Spinal cord (tissue), 10 donors: ENCODE measurements at places on chromosomes 2 and 18.

- no peak for DNase-seq
These were observed 93.4 kb downstream of the PPP1R1C start for GRCh38 chr2:182078988-182079602.

- no peak for DNase-seq
These were observed 30.4 kb downstream of the INPP4A start for GRCh38 chr2:98474979-98475632.

GRCh38 chr18:76978616-76979015 is 154.0 kb downstream of the MBP start:
- no peak for DNase-seq

- no peak for DNase-seq
These were observed 129.7 kb upstream of the TNP1 start for GRCh38 chr2:216989340-216990129.

DNA sequence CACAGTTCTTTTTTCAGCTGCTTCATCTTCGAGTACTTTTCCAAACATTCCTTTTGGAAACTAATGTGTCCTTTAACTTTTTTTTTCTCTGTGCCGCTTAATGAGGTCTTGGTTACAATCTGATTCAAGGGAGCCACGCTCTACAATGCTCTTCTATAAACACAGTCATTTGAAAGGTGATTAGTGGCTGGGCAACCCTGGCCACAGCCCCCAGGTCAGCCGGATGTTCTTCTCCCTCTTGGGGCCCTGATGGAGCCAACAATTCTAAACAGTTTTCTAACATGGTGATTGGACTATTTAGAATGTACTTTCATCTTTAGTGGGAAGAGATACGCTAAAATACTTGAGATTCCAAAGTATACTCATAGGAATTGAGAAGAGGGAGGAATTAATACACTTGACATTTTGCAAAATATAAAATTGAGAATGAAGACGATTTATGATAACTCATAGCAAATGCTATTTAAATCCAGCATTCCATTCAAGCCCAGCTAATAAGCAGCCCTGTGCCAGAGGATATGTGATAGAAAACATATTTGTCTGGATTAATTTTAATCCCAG is 83.7 kb upstream of the MBOAT2 start:
- peak; percentile 57 for DNase-seq

DNA sequence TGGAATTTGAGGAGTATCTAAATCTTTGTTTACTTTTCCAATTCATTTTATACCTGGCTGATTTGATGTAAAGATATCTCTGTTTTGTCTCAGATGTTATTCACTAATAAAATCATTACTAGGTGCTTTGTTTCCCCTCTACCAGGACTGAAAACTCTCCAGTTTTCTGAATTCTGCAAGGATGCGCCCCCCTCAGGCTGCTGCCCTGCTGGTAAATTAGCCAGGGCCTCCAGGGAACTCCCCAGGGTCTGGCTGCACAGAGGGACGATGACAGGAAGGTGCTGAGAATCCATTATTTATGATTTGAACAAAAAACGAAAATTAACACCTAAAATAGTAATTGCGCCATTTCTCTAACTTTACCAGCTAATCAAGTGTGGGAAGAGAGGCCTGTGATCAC is 541.2 kb upstream of the POU3F3 start:
- no peak for DNase-seq

DNA sequence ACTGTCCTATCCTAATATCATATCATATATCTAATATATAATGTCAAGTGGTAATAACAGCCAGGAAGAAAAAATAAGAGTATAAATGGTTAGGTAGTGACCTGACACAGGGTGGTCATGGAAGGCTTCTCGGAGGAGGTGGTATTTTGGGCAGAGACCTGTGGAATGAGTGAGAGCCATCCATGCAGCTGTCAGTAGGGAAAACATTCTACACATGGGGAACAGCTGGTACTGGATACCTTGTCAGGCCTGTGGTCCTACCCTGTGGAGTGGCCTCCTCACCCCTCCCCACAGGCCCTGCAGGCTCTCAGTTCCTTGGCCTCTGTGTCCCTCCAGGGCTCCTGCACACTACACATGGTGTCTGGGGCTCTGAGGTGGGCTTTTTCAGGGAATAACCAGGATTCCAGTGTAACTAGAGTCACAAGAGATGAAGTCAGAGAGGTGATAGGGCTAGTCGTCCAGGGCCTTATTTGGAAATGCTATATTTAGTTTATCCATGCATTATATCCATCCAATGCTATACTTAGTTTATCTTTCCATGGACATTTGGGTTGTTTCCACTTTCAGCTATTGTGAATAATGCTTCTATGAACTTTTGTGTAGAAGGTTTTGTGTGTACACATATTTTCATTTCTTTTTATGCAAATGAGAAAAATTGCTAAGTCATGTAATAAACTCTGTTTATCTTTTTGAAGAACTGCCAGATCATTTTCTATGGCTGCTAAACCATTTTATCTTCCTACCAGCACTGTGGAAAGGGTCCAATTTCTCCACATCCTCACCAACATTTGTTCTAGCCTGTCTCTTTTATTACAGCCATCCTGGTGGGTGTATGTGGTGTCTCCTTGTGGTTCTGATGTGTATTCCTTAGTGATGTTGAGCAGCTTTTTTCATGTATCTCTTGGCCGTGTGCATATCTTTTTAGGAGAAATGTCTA is 75.6 kb downstream of the TPGS2 start:
- DNase-seq: no peak

GRCh38 chr2:171553858-171554257 is 31.6 kb downstream of the CYBRD1 start:
- no peak for DNase-seq

DNA sequence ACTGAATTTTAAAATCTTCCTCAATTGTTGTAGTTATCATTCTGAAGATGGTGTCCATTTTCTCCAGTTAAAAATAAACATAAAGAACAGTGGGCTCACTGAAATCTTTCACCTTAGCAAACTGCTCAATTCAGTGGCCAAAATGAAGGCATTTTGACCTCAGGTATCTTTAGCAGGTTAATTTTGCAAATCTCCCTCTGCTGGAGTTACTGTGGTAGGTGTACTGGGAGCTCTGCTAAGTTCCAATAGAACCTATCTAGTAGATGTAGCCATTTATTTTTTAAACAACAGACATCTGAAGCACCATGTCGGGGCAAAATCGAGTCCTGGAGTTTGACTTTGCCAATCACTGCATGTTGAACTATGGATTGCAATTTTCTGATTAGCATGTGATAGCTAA is 177.1 kb downstream of the IRS1 start:
- DNase-seq: no peak

GRCh38 chr2:103773884-103774283 is 1012.1 kb downstream of the TMEM182 start:
- DNase-seq: no peak

DNA sequence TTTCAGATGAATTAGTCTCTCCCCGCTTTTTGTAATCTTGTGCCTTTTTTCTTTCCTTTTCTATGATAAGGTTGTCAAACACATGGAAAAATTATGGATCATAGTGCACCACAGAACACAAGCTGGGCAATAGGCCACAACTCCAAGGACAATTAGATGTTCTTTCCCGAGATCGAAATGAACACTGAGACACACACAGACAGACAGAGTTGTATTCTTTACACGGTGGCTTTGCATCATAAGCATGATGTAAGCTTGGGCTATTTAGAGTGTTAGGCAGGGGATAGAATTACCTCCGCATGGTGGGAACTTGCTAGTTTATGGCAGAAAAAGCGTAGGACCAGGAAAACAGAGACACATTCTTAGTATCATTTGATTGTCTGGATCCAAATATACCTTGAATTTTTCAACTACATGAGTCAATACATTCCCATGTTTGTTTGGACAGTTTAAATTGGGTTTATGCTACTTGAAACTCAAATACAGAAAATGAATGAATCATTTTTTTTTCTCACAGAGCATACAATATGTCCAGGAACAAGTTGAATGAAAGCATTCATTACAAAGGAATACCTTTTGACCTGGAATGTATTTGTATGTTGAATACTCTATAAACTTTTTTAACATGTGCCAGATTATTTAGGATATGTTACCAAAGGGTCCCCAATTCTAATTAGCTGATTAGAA is 1611.5 kb upstream of the TMEFF2 start:
- no peak for DNase-seq

GRCh38 chr2:86631846-86632485 is 8.3 kb upstream of the RNF103 start:
- peak; percentile 6 for DNase-seq

DNA sequence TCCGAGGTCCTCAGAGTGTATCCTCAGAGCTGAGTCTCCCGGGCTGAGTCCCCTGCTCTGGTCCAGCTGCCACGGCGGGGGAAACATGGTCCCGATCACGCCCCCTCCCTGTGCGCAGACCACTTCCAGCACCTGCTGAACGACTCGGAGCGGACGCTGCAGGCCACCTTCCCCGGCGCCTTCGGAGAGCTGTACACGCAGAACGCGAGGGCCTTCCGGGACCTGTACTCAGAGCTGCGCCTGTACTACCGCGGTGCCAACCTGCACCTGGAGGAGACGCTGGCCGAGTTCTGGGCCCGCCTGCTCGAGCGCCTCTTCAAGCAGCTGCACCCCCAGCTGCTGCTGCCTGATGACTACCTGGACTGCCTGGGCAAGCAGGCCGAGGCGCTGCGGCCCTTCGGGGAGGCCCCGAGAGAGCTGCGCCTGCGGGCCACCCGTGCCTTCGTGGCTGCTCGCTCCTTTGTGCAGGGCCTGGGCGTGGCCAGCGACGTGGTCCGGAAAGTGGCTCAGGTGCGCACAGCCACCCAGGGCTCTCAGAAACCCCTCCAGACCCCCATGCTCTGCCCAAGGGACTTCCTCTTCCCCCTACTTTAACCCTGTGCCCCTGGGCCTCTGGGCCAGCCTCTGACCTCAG is 26.7 kb downstream of the GPC1 start:
- DNase-seq: peak; percentile 2

- DNase-seq: no peak
These were observed 486.6 kb upstream of the HS6ST1 start for GRCh38 chr2:128805237-128805636.

GRCh38 chr2:162305901-162306300 is 12.6 kb downstream of the IFIH1 start:
- no peak for DNase-seq

DNA sequence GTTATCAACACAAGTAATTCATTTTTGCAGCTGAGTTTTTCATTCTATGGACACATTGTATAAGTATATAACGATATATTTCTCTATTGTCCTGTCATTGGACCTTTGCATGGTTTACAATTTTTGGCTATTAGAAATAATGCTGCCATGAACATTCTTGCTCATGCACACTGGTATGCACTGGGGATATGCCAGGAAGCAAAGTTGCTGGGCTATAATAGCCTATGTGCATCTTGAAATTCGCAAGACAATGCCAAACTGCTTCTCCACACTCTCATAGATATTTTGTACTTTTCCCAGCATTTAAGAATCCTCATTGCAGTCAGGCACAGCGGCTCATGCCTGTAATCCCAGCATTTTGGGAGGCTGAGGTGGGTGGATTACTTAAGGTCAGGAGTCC is 852.6 kb upstream of the ID2 start:
- DNase-seq: no peak

- DNase-seq: no peak
These were observed 521.0 kb downstream of the ADCYAP1 start for GRCh38 chr18:1425679-1426078.

DNA sequence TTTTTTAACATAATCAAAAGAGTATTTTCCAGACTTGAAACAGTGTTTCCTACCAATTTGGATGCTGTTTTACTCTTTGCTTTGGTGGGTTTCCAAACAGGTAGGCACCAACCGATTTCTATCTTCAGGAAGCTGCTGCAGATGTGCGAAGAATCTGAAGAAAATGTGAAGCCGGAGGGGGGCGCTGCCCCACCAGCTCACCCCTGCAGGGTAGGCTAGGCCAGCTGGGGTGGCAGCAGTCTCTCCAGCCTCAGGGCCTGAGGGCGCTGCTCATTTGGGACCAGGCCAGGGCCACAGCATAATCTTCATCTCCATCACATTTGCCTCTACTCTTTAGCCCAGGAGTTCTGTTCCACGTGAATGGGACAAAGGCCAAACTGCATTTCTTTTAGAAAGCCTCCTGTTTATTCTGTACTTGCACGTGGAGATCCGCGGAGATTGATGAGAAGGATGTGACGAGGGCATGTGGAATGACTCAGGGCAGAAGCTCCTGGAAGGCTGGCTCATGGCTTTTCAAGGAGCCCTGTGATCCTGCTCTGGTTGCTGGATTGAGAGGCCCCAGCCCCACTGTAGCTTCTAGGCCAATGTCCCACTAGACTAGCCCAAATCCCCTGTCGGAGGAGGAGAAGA is 84.2 kb upstream of the FAM136A start:
- no peak for DNase-seq

DNA sequence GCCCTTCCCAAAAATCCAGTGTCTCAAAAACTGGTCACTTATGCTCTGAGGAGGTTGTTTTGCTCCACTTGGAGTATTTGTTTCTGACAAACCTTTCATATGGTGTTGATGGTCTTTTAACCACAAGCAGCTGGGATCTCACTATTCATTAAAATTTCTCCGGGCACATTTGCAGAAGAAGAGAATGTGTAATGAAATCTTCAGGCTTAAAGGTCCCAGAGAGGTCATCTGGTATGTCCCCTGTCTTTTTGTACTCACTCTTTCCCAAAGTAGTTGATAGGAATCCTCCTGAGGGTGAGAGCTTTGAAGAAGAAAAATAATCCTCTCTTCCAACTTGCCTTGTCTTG is 430.8 kb downstream of the SETBP1 start:
- no peak for DNase-seq
